ENCODE measurements at places on chromosomes 11 and 22.
A peak's percentile ranks its signal among the peaks of the same experiment; 100 is the strongest.

- peak; percentile 72 for DNase-seq
- H3K27me3 ChIP-seq = no peaks in the 10 kb centered on the region
- H3K4me3 ChIP-seq = peak overlapping the region; percentile 95
- H3K4me1 ChIP-seq = peaks cover 51% of the 10 kb centered on the region
Observed at GRCh38 chr11:207863-208180, 314 bp downstream of the RIC8A start.

GRCh38 chr11:19906126-19906525, 193.5 kb downstream of the NAV2 start:
- H3K4me3 ChIP-seq = no peak overlapping the region
- no peak for DNase-seq
- no peaks in the 10 kb centered on the region for H3K36me3 ChIP-seq

- no peak overlapping the region for H3K4me3 ChIP-seq
- no peak for DNase-seq
- no peak overlapping the region for H3K27ac ChIP-seq
Observed at GRCh38 chr11:86692317-86692716, 19.9 kb upstream of the ME3 start.

- H3K4me3 ChIP-seq = no peak overlapping the region
- H3K4me1 ChIP-seq = peaks cover 5% of the 10 kb centered on the region
- peak; percentile 68 for DNase-seq
- no peak overlapping the region for H3K27ac ChIP-seq
- H3K27me3 ChIP-seq = peaks cover 2% of the 10 kb centered on the region
Observed at GRCh38 chr11:119518746-119519730, 96.1 kb upstream of the THY1 start.

DNA sequence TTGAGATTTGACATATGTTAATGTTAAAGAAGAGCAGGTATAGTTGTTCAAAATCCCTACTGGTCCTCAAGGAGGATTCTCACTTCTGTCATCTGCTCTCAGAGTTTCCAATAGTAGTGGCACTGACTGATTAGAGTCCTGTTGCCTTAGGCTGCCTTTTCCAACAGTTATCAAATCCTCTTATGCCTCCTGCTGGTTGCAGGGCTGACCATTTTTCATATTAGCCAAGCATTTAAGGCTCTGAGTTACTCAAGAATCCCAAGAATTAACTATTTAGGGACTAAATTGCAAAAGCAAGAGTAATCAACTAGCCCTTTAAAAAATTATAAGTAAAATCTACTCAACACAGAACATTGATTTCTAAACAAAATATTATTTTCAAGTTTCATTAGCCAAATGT, 212.0 kb upstream of the CHORDC1 start:
- no peaks in the 10 kb centered on the region for H3K36me3 ChIP-seq
- no peak overlapping the region for H3K4me3 ChIP-seq
- DNase-seq = peak; percentile 15
- no peaks in the 10 kb centered on the region for H3K4me1 ChIP-seq
- H3K27me3 ChIP-seq = no peaks in the 10 kb centered on the region
